ENCODE measurements at places on chromosomes 4 and X.

DNA sequence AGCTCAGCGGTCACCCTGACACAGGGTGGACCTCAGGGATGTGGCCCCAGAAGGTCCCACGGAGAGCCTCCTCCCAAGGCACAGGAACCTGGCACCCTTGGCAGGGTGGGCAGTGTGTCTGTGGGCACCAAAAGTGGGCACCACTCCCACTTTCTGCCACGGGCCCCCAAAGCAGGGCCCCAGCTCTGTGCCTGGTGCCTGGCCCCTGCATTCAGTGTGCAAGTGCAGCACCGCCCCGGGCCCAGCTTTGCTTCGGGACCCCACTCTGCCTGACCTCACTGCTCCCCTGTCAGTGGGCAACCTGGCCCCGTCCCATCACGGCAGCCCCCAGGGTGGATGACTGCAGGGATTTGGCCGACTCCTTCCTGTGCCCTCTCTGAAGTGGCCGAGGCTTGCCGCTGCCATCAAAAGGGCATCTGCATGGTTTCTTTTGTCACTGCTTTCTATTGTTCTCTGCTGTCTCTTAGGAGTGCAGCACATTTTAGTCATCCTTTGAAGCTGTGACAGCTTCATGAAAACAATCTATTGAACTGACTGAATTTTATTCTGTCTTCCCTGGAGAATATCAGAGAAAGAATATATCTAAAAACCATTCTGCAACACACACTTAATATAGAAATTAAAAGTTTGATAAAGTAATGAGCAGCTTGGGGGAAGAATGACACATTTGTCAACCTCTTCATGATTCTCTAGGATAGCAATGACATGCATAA is 302.4 kb downstream of the FAM47B start:
- DNase-seq = no peak

DNA sequence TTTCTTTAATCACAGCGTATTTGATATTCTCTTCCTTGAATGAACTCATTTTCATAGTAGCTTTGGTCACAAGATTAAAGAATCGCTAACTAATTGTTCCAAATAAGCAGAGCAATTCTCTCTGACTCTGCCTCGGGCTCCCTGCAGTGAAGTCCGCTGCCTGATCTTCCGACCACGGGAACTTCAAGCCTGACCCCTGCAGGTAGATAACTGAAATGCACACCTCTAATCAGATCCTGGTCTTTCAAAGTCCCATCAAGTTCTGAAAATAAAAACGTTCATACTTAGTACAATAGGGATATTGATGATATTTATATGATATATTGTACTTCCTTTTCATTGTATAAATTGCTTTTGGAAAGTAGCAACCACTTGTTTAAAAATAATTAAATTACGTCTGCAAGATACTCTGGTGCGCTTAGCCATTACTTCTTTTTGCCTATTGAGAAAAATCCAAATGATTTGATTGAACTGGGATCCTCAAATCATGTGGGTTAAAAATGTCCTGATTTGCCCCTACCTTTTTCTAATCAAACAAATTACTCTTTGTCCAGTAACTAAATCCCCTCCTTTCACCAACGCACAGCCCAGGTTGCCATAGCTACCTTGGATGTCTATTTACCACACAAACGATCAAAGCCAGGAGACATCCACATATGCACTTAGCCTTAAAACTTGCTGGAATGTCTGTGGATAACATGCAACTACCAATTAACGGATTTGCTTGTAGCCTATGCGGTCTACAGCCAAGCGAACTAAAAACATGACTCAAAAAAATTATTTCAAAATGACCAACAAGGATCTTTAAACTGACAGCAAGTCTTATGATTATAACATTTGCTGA is 4.2 kb downstream of the MID1 start:
- no peak for DNase-seq

GRCh38 chrX:12972878-12973560 is 1.9 kb upstream of the TMSB4X start:
- DNase-seq = no peak

DNA sequence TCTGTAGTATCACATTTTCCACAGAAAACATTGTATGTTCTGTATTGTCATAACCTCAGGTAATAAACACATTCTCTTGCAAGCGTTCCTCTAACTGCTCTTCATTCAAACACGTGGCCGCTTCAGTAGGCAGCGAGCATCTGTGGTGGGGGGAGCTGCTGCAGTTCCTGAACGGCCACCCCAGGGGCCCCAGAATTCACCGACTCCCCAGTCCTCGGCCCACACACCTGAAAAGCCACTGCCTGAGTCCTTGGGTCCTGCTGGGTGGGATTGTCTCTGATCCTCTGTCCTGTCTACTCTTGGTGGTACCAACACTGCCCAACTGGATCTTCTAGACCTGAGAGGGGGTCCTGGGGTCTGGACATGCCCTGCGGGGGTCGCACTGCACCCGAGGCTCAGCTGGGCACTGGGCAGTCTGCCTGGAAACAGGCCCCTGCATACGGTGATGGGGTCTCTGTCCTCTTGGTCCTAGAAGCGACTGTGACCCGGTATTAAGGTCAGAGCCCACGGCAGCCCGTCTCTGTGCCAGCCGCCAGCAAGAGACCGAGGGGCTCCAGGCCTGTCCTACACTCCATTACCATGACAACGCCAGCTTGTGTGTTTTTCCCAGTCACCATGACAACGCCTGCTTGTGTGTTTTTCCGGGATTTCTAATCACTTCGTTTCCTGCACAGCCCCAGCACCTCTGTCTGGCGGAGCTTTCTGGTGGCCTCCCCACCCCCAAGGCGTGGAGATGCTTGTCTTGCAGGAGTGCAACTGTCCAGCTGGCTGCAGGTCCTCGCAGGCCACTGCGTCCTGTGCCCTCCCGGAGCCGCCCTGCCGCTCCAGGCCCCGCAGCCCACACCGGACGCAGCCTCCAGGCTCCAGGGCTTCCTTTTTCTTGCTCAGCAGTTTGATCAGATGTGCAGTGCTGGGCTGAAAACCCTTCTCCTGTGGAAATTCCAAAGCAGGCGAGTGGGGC is 16.0 kb downstream of the CTBP1 start:
- no peak for DNase-seq
